ENCODE measurements at places on chromosomes 16 and 17. TPM values are rescaled to one million over a fixed set of nuclear protein-coding genes. Genes with fewer than 3 reads are reported as not detected.

GRCh38 chr17:80738020-80738808 lies 193.6 kb downstream of the RPTOR start:
- peak; percentile 43 for DNase-seq

CLEC19A gene
- not detected for total RNA-seq

- no peak for DNase-seq
These were observed 2.5 kb downstream of the GUCY2D start for GRCh38 chr17:8004899-8005298.

DNA sequence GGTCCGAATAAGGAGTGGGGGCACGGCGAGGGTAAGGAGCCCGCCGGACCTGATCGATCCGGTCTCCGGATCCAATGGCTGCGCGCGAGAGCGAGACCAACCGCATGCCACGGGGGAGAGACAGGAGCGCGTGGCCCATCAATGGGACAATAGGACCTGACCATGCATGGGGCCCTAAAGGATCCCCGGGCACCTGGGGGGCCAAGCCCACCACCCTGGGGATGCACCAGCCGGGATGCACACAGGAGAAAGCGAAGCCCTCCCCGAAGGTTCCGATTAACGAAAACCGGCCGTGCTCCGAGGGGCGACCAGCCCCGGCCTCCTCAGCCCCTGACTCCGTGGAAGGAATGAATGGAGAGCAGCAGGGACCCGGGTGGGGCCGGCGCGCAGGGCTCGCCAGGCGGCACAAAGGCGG lies 525 bp downstream of the JPT1 start:
- no peak for DNase-seq

GRCh38 chr17:10114931-10115535 lies 83.4 kb downstream of the GAS7 start:
- peak; percentile 38 for DNase-seq

OR4D1 gene
- 0.70 TPM for total RNA-seq

GRCh38 chr16:22195695-22196558 lies 10.2 kb upstream of the EEF2K start:
- peak; percentile 82 for DNase-seq

- DNase-seq = no peak
These were observed 13.1 kb upstream of the MRPS23 start for GRCh38 chr17:57862694-57863667.

All from CD4-positive, alpha-beta T cell (primary cell).